ENCODE measurements at places on chromosomes 3 and 15.

GRCh38 chr3:78562328-78562727, 1205.5 kb downstream of the ROBO1 start:
- no peak for DNase-seq

GRCh38 chr15:44414001-44414400, 13.4 kb upstream of the CTDSPL2 start:
- no peak for DNase-seq

GRCh38 chr3:7576071-7576470, 715.2 kb downstream of the GRM7 start:
- DNase-seq, result no peak

DNA sequence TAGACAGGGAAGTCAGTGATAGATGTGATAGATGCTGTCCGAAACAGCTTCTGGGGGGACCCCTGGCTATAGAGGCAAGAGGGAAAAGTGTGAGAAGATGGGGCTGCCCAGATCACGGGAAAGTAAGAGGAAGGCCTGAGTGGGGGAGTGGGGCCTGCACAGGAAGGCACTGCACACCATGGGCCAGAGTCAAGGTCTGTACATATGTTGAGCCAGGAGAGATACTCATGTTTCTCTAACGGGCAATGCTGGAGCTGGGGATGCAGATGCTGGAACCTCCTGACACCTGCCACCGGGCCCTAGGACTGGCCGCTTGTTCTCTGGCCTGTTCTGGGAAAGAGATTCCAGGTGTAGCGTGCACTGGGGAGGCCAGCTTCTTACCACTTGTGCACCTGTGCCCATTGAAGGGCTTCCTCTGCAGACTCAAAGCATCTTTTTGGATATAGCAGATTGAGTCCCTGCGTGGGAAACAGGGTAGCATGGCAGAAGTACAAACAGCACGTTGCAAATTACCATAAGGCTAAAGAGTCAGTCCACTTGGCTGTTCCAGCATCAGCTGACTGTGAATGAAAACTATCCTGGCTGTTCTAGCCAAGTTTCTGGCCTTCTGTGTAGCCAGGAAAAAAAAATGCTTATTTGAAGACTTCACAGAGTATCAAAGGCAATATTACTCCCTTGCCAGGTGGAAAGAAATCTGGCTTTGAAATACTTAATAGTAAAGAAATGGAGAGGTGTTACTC, 77.1 kb upstream of the GSK3B start:
- DNase-seq, result no peak

GRCh38 chr3:166005126-166005525, 167.9 kb upstream of the BCHE start:
- DNase-seq, result no peak

All from NCI-H1436 (cell line).